ENCODE measurements at places on chromosomes 1 and 21.

DNA sequence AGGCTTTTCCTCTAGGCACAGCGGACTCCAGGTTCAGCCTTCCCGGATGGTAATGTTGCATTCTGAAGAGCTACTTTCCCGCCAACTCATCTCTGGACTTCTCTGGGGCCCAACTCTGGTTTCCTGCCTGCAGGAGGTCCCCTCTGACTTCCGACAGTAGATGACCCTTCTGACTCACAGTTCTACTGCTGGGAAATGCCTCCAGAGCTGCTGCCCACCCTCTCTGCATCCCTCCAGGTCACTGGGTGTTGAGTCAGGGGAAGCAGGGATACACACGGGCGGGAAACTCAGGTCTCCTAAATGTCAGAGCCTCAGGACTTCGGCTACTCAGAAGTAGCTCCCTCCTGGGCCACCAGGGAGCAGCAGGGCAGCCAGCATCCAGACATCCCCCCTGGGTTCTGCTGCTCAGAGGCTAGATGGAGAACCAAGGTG, 2.1 kb upstream of the KIF21B start:
- DNase-seq = peak; percentile 91

GRCh38 chr1:54374766-54375165, 31.4 kb downstream of the SSBP3 start:
- no peak for DNase-seq

DNA sequence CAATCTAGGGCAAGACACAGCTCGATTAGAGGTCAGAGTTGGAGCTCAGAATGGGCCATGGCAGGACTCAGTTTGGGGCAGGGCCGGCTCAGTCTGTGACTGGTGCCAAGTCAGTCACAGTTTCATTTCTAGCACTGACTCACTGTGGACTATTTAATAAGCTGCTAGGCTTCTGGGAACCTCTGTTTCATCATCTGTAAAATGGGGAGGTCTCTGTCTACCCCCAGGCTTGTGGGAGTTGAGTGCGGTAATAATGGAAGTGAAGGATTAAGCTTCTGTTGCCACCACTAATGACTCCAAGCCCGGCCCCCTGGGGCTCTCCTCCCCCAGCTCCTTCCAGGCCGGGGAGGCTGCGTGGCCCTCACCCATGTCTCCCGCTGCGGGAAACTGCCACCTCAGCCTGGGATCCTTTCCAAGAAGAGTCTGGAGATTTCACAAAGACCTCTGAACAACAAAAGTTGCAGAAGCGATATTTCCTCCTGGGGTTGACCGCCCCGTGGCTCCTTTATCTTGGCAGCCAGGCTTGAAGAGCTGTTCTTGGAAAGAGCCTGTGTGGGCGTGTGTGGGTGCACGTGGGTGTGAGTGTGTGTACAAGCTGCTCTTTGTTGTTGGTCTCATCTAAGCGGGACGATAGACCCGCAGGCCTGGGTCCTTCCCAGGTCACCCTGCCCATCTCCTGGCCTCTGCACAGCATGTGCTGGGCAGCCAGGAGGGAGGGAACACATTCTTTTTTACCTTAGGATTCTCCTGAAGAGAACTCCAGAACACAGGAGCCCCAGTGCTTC, 29.1 kb downstream of the KNCN start:
- DNase-seq = peak; percentile 88

DNA sequence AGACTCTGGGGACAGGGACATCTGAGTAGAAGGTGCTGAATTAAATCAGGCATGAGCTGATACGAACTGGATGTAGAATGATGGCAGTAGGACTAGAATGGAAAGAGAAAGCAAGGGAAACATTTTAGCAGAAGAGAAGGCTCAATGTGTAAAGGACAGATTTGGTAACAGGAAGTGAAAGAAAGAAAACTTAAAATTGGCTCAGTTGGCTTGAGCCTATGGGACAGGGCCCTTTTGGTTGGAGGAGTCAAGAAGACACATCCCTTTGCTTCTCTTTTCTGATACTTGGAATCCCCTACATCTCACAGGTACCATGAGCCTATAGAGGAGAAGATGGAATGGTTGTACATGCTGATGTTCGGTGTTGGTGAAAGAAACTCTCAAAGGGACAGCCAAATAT, 300.6 kb upstream of the PLXNA2 start:
- DNase-seq = no peak

- no peak for DNase-seq
These were observed 26.6 kb downstream of the TMEM51 start for GRCh38 chr1:15180189-15180588.

GRCh38 chr1:214935258-214935657, 147.3 kb upstream of the KCNK2 start:
- DNase-seq = no peak

DNA sequence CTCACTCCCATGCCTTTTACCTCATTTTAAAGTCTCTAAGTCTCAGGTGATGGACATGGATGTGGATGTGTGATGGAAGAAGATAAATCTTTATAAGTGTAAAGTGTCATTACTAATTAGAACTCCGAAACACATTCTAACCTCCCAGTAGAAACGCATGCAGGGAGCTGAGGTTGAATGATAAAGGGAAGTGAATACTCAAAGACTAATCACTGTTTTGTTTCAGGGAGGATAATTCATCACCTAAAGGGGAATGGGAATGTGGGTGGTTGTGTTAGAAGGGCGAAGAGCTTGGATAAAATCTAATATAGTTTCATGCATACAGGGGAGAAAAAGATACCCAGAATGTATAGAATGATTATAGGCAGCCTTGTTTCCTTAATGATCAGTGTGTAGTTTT, 12.5 kb downstream of the NCAM2 start:
- no peak for DNase-seq

GRCh38 chr1:230139315-230139714, 72.3 kb downstream of the GALNT2 start:
- no peak for DNase-seq

DNA sequence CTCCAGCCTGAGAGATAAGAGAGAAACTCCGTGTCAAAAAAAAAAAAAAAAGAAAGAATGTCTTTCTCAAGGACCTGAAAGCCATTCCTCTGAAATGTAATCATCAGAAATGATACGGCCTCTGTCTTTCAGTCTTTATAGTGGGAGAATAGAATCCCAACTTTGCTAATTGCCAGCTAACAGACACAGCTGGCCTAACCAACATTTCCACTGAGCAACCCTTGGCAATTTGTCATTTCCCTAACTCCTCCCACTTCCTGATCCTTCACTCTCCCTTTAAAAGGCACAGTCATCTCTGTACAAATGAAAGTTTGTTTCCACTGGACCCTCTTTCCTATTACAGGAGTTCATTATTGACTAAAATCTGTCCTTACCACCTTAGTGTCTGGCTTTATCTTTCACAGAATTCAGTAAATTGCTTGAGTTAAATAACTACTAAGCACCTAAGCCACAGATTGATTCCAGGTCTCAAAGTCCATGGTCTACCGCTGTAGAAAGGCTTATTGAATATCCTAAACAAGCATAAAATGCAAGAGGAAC, 4.3 kb upstream of the CBR1 start:
- peak; percentile 64 for DNase-seq

DNA sequence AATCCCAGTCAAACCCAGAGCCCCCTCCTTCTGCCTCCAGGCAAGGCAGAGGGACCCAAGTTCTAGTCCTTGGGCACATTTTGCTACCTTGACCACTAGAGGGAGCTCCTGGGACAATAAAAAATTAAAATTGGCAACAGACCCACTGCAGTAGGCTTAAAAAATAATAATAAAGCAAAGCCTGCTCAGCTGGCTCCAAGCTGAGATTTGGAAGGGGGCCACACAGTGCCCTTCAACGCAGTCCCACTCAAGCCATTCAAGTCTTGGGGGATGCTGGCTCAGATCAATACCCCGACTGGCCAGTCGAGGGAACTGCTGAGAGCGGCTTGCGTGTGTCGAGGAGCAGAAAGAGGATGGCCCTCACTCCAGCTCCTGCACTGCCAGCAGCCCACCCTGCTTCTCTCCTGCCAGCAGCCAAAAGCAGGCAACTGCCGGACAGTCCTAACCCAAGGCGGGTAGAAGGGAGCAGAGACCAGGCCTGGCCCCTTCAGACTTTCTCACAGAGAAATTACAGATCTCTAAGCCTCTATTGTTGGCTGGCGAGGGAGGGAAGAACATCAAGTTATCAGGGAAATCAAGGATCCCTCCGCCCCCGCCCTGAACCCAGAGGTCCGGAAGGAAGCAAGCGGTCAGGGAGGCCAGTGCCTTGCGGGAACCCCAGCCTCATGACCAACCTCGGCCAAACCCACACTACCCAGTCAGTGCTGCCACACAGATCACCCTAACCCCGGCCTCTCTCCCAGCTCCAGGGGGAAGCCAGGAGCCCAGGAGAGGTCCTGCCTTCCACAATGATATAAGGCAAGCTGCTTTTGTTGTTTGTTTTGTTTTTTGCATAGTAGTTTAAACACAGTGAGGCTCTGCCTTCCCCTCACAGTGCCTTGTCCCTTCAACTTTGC, 4.9 kb upstream of the ALDH4A1 start:
- peak; percentile 70 for DNase-seq

- no peak for DNase-seq
These were observed 87.0 kb downstream of the SIPA1L2 start for GRCh38 chr1:232542633-232543593.

GRCh38 chr1:222028116-222028515, 286.2 kb upstream of the DUSP10 start:
- no peak for DNase-seq

GRCh38 chr1:78483903-78484302, 6.9 kb upstream of the PTGFR start:
- peak; percentile 67 for DNase-seq
